ENCODE measurements at places on chromosomes 5 and 9. TPM values are rescaled to one million over a fixed set of nuclear protein-coding genes. Genes with fewer than 3 reads are reported as not detected.

Gene STC2
- 4.1 TPM for total RNA-seq

DNA sequence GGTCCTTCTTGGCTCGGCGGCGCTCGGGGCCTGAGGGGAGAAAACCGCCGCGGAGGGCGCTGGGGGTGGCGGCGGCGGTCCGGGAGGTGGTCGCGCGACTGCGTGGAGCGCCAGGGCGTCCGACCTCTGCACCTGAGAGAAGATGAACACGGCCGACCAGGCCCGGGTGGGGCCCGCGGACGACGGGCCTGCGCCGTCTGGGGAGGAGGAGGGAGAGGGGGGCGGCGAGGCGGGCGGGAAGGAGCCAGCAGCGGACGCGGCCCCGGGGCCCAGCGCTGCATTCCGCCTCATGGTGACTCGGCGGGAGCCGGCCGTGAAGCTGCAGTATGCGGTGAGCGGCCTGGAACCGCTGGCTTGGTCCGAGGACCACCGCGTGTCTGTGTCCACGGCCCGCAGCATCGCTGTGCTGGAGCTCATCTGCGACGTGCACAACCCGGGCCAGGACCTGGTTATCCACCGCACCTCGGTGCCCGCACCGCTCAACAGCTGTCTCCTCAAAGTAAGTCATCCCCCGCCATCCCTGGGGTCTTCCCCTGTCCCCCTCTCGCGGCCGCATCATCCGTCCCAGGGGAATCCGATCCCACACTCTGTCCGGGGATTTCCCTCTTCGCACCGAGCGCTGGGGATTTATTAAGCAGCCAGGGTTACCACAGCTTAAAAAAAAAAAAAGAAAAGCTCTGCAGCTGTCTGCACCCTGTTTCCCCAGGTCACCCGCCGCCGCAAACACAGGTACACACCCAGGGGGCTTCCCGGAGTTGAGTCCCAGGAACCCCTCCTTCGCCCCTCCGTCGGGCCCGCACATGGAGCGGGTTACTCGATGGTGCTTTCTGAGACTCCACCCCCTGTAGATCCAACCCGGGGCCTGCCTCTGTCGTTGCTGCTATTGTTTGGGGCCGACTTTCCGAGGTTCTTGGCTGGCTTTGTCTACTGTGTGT lies at the start of gene GTF3C4:
Gene GTF3C4 (plus strand): TSS at position 8 of the 935 bp plus-strand sequence. CDS start 135 bp downstream, at position 143.
- peak; percentile 42 for DNase-seq

- DNase-seq, result no peak
These were observed 131.7 kb downstream of the DAB2IP start for GRCh38 chr9:121783111-121783510.

GRCh38 chr9:69195668-69196067 lies 21.6 kb downstream of the TJP2 start:
- DNase-seq, result no peak

DNA sequence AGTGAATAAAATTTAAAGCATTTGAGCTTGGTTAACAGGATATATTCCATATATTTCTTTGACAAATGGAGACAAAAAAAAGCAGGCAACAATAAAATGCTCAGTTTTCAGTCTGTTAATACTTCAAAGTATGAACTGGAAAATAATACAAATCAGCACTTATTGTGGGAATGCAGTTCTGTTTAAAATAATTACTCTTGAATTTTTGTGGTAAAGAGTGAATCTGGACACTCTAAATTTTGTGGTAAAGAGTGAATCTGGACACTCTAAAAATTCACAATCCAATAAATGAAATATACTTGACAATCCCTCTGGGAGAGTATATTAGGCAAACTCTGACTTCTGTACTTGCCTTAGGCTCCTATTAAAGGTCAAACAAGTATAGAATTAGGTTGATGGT lies 141.9 kb upstream of the RASA1 start:
- no peak for DNase-seq

GRCh38 chr5:159854916-159855315 lies 61.4 kb upstream of the ADRA1B start:
- DNase-seq, result no peak

- DNase-seq, result peak; percentile 92
These were observed 9.4 kb upstream of the RPS14 start for GRCh38 chr5:150458802-150459557.

GRCh38 chr5:58999804-59000203 lies 416.9 kb downstream of the RAB3C start:
- no peak for DNase-seq

DNA sequence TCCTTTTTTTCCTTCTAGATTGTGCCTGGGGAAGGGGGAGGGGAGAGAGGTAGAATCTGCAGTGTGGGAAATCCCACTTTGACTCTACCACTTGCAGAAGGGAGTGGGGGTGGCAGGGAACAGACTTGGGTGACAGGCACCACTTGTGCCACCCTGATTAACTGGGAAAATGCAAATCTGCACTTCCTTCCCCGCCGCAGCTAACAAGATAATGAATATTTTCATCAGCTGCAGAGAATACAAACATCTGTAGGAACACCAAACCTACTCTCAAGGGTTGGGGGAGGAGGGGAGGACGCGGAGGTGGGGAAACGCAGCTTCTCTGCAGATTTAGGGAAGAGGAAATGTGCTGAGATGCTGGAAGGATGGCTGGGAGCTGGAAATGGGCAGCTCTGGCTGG lies 73.5 kb downstream of the TRIM32 start:
- no peak for DNase-seq

DNA sequence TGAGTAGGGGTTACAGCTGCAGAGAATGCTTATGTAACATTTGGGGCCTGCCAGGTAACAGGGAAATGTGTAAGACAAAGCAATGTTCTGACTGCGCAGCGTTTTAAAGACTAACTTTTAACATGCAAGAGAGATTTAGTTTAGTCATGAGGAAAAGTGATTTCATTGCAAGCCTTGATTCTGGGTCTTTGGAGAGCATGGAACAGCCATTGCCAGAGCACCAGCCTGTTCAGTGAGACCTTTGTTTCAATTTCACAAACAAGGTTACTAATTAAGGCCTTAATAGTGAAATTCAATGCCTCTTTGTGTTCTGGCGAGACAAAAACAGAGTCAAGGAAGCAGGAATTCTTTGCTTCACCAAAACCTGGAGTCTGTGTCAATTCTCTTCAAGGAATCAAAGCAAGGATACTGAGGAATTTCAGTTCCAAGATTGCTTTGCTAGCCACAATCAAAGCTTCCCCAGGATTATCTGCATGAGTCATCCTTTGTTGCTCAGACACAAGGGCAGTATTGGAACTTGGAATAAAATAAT lies 14.4 kb downstream of the CKMT2 start:
- no peak for DNase-seq

DNA sequence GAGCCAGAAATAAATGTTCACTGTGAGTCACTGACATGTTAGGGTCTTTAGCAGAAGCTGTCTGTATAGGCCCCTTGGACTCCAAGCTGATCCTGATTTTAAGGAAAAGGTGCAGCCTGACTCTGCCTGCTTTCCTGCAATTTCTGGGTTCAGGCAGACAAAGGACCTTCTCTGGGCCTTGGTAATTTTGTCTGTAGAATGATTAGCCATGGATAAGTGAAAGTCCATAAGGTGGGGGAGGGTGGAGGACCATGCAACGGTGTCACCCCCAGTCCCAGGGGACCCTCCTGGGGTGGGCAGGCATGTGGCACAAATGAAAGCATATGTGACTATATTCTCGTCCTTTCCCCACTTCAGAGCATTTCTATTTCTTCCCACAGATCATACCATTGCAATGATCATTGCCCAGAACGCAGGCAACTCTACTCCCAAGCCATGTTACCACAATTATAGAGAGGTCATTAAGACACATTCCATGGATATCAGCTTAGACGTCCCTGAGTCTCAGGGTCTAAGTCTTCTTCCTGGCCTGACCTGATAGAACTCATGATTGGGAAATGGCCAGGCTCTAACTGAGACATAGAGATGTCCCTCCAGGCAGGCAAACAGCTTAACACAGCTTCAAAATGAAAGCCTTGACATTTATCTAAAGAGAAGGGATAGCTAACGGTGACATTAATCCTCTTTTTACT lies 157.9 kb upstream of the ALDH1B1 start:
- DNase-seq, result no peak

- DNase-seq, result no peak
These were observed 85.0 kb downstream of the CAMSAP1 start for GRCh38 chr9:135822374-135822755.

- DNase-seq, result no peak
These were observed 138.2 kb downstream of the NFIB start for GRCh38 chr9:14175778-14176177.

DNA sequence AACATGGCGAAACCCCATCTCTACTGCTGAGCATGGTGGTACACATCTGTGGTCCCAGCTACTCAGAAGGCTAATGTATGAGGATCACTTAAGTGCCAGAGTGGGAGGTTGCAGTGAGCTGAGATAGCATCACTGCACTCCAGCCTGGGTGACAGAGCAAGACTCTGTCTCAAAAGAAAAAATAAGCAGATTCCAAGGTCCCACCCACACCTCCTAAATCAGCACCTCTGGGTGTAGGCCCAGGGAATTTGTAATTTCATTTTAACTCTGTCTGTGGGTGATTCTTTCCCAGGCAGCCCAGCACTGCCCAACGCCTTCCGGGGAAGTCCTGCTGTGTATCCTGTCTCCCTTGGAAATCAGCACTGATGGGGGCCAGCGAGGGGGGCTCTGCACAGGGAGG lies 12.5 kb downstream of the CAMK2A start:
- no peak for DNase-seq

Gene DPYSL3
- total RNA-seq, result 0.40 TPM

- DNase-seq, result no peak
These were observed 20.0 kb downstream of the ANKRD33B start for GRCh38 chr5:10583663-10584572.

Gene F2RL2
- not detected for total RNA-seq

DNA sequence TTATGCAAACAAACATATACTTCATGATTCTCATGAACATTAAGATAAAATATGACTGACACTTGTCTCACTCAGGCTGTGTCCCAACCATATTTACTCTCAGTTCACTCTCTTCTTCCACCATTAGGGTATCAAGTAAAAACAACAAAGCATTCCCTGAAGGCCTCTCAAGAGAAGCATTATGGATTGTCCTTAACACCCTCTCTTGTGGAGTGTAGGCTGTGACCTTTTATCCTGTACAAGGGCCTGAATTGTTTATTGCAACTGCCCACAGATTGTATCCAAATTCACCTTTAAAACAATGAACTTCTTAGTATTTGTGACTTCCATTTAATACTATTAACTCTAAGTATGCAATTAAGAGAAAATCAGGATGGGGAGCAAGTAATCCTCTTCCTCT lies 78.1 kb downstream of the RICTOR start:
- no peak for DNase-seq

GRCh38 chr5:79829260-79829659 lies 139.6 kb downstream of the CMYA5 start:
- DNase-seq, result no peak

DNA sequence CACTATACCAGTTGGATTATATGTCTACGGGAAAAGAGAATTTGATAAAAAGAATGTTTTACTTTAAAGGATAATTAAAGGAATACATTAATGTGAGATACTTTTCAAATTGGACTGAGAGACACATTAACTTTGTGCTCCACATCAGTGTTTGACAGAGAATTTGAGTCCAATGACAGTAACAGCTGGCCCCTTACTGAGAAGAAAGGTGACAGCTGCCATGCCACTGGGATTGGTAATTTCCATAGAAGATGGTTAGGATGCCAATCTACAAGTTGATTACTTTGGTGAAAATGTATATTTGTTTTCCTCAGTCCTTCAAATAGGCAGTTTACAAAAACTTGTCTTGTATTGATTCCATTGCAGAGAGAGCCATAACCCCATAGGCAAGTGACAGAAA lies 578.4 kb downstream of the SLCO4C1 start:
- DNase-seq, result no peak

Gene CAMK2A
- not detected for total RNA-seq

Gene RLN1
- total RNA-seq, result 0.50 TPM

Gene SPATA6L
- 0.50 TPM for total RNA-seq

DNA sequence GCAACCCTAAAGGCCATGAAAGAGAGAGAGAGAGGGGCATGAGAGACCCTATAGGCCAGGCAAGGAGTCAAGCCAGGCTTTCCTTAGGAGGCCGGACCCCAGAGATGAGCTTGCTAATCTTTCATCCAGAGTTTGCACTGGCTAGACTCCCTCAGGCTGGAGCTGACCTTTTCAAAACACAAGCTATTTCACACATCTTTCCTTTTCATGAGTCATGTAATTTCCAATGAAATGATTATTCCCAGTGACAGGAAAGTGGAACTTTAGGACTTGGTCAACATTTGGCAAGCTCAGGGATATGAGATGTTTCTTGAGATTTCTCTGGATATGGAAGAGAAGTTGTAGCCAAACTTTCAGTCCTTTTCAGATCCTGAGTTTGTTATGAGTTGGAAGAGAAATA lies 117.7 kb downstream of the TARS1 start:
- no peak for DNase-seq

DNA sequence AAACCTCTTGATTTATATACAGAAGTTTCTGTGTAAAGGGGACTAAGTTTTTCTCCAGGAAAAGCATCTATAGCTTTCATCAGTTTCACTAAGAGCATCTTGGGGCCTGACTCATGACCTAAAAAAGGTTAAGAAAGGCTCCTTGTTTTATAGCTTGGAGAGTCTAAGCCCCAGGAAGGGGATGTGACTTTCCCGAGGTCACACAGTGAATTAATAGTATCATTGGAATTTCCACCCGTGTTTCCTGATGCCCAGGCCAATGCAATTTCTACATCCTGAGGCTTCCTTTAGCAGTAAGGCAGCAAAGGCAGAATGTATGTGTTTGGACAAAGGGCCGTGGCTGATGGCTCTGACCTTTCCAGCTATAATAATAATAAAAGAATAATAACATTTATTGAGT lies 8.6 kb downstream of the MORN5 start:
- no peak for DNase-seq

- DNase-seq, result no peak
These were observed 249.1 kb upstream of the ADCY2 start for GRCh38 chr5:7146886-7147285.

DNA sequence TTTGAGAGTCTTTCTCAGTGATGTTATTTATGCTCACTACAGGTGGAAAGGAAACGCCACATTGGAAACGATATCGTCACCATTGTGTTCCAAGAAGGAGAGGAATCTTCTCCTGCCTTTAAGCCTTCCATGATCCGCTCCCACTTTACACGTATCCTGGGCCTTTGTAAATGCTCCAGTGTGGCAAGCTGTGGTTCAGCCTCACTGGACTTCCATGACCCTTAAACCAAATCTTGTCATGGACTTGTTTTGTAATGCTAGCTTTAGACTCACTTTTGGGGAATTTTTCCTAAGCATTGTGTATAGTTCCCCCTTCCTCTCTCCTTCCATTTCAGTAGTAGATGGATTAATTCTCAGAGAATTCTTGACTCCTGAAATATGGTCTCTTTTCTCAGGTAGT lies 60.9 kb upstream of the SLC2A8 start:
- no peak for DNase-seq

DNA sequence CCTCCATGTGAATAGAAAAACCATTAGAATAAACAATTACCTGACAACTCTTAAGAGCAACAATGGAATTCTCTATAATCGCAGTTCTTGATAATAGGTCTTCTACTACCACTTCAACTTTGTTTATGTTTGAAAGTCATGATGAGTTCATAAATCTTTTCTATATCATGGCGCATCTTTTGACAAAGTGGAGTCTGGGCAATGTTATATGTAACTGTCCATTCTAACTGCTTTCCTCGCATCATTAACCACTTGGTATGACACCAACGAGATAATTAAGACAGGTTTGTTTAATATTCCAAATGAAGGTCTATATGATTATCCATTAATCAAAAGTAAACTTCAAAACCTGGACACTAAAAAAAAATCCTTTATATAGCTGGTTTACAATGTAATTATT lies 272.0 kb downstream of the DENND1A start:
- DNase-seq, result no peak

- no peak for DNase-seq
These were observed 230.9 kb upstream of the KLF4 start for GRCh38 chr9:107720501-107720900.

GRCh38 chr5:159424123-159424522 lies 93.8 kb upstream of the IL12B start:
- DNase-seq, result no peak
